NCI-H2227 treated with DMSO at 0.1 percent for 48 hours (cell line): ENCODE measurements at places on chromosomes 1 and 21.
A peak's percentile ranks its signal among the peaks of the same experiment; 100 is the strongest.

GRCh38 chr1:43975249-43975961 is 645 bp downstream of the ATP6V0B start:
- DNase-seq = no peak

DNA sequence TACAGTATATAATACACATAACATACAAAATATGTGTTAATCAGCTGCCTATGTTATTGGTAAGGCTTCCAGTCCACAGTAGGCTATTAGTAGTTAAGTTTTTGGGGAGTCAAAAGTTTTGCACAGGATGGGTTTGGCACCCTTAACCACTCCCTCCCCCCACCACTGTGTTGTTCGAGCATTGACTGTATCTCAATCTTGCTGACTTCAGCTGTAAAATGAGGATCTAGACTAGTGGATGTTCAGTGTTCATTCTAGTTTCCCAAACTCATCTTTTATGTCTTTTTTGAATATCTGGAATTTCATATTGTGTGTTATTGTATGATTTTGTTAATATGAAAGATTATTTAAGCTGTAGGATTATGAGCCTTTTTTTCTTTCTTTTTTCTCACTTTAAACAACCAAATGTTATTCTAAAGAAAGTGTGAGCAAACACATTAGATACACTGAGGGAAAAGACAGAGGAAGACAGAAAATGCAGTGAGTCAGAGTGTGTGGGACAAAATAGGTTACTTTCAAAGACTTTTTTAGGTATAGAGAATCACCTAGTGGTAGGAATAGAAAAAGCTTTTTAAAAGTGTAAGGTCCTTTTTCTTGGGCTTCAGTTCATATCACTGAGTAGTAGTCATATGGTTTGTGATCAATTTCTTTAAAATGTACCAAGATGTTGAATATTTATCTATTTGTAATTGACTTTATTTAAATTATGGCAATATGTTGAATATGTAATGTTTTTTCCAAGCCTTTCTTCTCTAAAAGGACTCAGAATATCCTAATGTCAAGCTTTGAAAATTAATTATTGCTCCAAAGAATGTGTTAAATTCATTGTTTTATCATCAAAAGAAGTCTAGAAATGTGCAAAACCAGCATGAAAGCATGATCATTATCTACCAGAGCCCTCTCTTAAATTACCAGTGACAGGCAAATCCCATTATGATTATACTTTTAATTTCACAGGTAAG is 17.9 kb upstream of the CENPF start:
- peak; percentile 33 for DNase-seq

DNA sequence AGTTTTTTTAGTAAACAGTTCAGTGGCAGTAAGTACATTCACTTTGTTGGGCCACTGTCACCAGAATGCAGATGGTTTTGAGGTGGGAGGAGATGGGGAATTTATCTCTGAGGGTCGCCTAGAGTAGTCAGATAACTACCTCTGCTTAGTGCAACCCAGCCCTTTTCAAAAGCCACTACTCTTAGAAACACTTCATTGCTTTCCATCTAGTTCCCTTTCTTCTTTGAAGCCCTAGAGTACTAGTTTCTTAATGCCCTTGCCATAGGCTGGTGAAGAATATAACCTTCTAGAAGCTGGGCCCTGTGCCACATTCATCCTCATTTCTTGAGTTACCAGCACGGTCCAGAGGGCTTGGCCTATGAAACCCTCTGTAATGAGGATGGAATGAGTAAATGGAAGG is 28.4 kb upstream of the ST3GAL3 start:
- no peak for DNase-seq

- DNase-seq = no peak
Measured at GRCh38 chr1:168585191-168585590, 8.8 kb downstream of the XCL1 start.

DNA sequence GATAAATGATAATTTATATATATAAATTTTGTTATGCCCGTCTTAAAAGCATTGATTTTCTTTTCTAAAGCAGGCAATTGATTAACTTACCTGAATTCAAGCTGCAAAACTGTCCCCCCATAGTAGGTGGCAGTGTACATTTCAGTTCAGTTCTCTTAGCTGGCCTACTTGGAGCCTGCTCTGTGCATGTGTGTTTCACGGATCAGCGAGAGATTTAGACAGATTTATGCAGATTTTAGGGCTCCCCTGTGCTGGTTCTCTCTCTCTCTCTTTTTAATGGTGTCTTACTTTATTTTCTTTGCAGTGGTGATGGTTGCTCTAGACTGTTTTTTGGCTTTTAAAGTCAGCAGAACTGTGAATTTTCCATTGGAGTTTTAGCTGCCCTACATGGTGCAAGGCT is 30.7 kb downstream of the CLIC4 start:
- no peak for DNase-seq

DNA sequence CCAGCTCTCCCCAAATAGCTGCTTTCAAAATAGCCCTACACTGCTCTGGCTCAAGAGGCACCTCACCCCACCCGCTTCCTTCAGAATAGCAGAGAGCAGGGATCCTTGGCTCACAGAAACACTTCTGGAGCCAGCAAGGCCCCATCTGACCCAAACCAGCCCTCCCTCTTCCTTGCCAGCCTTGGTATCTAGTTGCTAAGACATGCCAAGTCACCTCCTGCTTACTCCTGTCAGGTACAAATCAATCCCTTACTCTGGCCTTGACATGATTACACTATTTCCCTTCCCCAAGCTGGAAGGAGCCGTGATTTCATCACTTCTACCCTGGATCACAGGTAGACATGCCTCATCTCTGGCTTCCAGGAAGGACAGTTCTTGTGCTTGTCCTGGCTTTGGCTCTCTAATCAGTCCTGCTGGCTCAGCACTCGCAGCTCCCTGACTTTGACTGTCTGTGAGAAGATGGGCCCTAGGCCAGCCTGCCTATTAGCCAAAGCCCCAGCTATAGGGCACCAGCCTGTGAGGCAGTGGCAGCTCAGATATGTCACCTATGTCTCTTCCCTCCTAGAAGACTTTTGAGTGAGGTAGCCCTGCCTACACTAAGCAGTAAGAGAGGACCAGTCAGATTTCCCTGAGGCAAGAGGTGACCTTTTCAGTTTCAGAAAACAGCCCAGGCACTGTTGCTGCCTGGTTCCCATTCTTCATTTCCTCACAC is 8.9 kb upstream of the MUTYH start:
- DNase-seq = no peak

DNA sequence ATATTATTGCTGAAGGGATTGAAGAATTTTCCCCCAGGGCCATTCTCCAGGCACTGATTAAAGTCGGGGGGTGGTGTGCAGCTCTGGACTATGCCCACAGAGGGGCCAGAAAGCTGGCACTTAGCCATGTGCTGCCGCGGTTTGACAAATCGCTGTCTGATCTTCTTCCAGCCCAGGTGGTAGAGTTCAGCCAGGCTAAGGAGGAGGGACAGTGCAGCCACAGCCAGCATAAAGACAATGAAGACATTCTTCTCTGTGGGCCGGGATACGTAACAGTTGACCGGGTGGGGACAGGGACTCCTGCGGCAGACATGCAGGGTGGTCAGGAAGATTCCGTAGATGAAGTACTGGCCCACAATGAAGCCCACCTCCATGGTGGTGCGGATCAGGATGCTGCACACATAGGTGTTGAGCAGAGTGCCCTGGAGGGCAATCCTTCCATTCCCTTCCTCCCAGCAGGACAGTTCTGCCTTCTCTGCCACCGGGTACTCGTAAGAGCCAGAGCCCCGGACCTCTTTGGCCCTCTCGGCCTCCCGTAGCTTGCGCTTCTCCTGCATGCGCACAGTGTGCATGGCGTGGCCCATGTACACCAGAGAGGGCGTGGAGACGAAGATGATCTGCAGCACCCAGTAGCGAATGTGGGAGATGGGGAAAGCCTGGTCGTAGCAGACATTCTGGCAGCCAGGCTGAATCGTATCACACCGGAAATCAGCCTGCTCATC is 1.9 kb downstream of the GJA5 start:
- DNase-seq = no peak

DNA sequence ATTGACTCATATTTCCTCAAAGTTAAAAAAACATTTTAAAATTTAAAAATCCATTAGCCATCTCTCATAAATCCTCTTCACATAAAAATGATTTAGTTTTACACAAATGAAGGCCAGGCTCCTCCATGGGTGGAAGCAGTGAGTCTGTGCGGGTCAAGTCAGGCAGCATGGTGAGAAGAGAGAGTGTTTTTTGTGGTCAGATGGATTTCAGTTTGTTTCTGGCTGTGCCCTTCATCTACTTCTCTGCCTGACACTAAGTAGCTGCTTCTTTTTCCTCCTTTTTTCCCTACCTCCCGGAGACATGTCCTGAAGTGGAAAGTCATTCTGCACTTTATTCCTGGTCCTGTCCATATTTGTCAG is 10.3 kb downstream of the PLA2G4A start:
- DNase-seq = no peak

DNA sequence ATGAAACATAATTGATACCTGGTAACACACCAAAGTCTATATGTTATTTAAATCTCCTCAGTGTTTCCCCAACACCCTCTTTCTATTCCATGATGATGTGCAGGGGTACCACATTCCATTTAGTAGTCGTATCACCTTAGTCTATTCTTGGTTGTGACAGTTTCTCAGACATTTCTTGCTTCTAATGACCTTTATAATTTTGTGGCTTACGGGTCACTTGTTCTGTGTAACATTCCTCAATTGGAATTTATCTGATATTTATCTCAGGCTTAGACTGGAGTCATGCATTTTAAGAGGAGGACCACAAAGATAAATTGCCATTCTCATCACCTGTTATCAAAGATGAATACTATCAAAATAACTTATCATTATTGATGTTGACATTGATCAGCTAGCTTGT is 679.6 kb downstream of the USP25 start:
- DNase-seq = no peak

DNA sequence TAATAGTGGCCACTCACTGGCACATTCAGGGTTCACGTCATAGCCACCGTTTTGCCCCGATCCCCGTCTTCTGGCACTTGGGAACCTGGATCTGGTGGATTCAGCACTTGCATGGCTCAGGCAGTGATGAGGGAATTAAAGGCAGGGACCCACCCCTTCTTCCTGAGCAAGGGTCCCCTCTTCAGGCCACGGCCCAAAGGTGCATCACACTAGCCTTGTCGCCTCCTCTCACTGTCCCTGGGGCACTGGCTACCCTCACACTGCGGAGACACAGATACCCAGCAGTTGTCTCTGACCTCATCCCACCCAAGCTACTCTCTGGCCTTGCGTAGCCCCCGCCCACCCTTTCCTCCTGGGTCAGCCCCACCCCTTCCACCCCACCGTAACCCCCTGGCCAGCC is 19.9 kb upstream of the LDLRAP1 start:
- DNase-seq = no peak

GRCh38 chr1:41539999-41540398 is 55.5 kb upstream of the EDN2 start:
- no peak for DNase-seq

DNA sequence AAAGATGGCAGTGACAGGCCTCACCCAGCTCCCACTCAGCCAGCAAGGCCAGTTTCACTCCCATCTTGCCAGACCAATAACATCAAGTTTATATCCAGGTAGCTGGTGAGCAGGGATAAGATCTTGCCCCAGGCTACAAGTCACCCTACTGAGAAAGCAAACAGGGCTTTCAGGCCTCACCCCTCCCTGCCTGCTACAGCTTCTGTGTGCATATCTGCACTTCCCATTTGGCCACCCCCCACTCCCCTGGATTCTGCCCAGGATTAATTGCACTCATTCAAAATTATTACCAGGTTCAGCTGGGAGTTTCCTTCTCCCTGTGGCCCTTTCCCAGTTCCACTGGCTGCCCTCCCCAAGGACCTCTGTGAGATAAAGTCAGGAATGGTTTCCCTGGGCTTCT is 352.1 kb downstream of the TBX15 start:
- no peak for DNase-seq

- DNase-seq = no peak
Measured at GRCh38 chr1:76133977-76134376, 59.4 kb downstream of the ST6GALNAC3 start.

DNA sequence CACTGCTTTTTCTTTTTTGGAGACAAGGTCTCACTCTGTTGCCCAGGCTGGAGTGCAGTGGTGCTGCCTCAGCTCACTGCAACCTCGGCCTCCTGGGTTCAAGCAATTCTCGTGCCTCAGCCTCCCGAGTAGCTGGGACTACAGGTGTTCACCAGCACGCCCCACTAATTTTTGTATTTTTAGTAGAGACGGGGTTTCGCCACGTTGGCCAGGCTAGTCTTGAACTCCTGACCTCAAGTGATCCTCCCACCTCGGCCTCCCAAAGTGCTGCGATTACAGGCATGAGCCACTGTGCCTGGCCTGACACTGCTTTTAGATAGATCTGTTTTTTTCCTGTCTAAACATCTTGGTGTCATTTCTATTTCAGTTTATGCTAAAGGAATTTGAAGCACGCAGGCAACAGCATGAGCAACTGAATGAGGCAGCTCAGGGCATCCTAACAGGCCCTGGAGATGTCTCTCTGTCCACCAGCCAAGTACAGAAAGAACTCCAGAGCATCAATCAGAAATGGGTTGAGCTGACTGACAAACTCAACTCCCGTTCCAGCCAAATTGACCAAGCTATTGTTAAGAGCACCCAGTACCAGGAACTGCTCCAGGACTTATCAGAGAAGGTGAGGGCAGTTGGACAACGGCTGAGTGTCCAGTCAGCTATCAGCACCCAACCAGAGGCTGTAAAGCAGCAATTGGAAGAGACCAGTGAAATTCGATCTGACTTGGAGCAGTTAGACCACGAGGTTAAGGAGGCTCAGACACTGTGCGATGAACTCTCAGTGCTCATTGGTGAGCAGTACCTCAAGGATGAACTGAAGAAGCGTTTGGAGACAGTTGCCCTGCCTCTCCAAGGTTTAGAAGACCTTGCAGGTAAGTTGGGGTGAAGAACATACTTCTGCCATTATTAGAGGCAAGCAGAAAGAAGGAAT is 106.1 kb upstream of the BMP8A start:
- DNase-seq = no peak
